ENCODE measurements at places on chromosomes 7 and 10.
A peak's percentile ranks its signal among the peaks of the same experiment; 100 is the strongest.

GRCh38 chr10:2326411-2326810 is 589.1 kb upstream of the ADARB2 start:
- DNase-seq, result no peak

DNA sequence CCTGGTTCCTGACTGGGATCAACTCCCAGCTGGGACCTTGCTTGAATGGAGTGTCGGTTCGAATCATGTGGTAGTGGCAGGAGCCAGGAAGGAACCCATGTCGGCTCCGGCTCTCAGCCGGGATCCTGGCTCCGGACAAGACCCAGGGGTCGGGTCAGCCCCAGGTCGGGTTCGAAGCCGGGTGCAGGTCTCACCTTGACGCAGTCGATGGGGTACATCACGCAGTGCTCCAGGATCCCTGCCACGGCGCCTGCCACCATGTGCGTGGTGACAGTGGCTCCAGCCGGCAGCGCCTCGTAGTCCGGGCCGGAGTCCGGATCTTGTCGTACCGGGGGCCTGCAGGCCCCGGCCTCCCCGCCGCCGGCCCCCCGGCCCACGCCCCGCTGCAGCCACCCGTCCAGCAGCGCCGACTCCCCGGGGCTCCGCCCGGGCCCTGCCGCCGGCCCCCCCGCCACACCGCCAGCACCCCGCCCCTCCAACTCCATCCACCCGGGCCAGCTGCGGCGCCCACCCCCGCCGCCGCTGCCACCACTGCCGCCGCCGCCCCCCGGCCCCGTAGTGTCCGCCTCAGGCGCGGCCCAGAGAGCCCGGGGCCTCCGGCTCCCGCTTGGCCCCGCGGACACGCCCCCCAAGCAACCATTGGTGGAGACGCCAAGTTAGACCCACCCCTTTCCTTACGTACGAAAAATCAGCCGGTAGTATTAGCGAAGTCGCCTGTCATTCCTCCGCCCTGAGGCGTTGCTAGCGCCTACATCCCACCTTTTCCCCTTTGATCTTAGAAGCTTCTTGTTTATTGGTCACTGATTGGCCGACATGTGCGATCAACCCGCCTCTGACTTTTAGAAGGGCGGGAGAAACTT is at the start of gene SLC25A28:
Gene SLC25A28 (minus strand): TSS at position 589 of the 860 bp plus-strand sequence. CDS start 104 bp downstream, at position 485.
- peak; percentile 100 for DNase-seq

- DNase-seq, result no peak
These were observed 33.5 kb downstream of the EZH2 start for GRCh38 chr7:148850564-148850963.

DNA sequence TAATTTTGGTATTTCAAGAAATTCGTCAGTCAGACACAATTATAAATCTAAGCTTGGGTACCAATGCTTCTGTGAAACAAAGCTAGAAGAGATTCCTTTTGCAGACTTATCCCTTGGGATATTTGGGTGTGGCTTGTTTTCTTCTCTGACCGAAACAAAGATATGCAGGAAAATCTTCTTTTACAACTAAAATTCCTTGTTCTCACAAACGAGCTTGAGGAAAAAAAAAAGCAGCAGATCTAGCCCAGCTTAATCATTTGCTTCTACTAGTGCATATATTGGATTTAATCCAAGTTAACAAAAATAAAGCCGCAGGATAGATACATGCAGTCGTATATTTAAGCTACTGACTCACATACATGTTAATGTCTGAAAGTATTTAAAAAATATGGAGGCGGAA is 104.2 kb downstream of the PRTFDC1 start:
- no peak for DNase-seq

DNA sequence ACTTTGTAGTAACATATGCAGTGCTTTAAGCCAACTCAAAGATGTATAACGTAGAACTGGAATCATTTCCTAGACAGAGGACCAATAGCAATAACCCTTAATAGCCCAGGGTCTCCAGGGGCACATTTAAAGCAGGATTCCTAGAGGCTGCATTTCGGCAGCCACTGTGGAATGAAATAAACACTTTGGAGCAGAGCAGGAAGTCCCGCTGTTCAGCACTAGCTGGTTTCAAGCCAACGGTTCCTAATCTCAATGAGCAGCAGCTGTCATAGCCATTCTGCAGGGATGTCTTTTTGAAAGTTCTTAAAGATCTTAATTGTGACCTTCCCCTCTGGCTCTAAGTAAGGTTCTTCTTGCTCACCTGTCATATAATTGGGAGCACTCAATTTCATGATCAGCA is 18.4 kb upstream of the MACROH2A2 start:
- no peak for DNase-seq

GRCh38 chr10:127715782-127716378 is 21.1 kb upstream of the FOXI2 start:
- no peak for DNase-seq

DNA sequence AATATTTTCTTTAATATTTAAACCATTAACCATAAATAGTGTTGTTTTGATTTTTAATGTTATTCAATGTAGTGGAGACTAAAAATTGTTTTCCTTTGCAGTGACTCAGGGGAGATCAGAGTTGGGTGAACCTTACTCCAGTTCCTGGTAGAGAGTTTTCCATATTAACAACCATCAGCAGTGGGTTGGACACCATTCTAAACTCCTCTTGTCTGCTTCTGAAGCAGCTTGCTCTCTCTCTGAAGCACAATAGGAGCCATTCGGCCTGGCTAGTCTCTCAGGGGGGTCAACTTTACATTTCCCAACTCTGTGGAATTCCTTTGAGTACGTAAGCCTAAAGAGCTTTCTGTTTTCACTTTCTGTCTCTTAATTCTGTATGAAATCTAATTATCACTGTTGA is 9.4 kb upstream of the NRG3 start:
- no peak for DNase-seq
